ENCODE measurements at places on chromosomes 5 and 9.

DNA sequence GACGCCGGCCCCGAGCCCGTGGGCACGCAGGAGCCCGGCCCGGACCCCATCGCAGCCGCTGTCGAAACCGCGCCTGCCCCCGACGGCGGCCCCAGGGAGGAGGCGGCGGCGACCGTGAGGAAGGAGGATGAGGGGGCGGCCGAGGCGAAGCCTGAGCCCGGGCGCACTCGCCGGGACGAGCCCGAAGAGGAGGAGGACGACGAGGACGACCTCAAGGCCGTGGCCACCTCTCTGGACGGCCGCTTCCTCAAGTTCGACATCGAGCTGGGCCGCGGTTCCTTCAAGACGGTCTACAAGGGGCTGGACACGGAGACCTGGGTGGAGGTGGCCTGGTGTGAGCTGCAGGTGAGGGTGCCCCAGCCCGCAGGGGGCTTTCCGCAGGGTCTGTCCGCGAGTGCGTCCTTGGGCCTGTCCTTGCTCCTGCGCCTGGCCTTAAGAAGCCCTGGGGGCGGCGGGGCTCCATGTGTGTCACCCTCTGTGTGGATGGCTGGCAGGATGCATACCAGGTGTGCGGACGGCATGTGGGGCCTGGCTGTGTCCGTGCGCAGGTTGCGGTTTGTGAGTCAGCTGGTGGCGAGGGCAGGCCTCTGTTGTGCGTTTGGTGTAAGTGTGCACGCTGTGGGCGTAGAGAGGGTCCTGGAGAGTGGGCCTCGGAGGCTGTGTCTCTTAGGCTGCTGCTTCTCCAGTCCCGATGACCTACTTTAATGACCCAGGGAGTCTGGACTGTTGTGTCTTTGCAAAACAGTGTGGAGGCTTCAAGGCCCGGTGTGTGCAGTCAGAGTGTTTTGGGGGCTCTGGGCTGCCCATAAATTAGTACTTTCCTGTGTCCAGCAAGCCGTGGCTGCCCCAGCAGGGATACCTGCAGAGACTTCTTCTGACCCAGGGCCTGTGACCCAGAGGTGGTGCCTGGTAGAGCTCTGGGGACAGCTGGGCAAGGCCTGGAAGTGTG lies 1.6 kb downstream of the WNK2 start:
- no peak for DNase-seq

- no peak for DNase-seq
Observed at GRCh38 chr9:33239921-33240320, at the start of gene SPINK4. SPINK4 (plus strand) TSS chr9:33240167; CDS start chr9:33240209, 42 bp downstream.

GRCh38 chr9:33264003-33264472 lies 470 bp downstream of the BAG1 start:
- DNase-seq: no peak

DNA sequence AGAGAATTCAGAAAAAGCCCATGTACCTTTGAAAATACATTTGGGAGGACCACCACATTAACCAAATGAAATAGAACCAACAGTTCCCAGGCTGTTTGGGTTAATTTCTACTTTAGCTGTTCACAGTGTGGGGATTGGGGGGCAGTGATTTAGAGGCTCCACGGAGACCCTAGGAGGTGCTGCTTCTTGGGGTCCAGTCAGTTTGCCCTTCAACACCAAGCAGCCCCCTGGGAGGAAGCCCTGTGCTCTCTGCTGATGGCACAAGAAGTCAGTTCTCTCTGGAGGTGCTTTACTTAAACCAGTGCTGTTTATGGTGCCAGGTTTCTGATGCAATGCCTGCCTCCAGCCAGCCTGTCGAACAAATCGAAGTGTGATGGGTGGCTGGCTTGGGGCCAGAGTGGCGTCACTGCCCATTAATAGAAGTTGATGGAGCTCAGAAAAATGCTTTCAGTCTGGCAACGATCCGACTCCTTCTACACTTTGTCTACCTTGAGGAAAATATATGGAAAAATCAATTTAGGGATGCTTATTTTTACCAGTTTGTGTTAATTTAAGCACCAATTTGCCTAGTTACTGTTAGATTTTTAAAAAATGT lies 134.0 kb downstream of the SNX18 start:
- DNase-seq: peak; percentile 66

DNA sequence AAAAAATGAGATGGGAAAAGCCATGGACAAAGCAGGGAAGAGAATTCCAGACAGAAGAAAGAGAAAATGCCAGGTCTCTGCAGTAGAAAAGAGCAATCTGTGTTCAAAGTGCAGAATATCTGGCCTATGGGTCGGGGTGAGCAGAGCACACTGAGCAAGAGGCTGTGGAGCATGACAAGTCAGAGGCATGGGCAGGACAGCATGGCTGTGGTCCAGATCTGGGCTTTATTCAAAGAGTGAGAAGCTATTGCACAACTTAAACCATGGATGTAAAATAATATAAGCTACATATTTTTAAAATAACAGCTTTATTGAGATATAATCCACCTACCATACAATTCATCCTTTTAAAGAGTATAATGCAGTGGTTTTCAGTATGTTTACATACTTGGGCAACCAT lies 133.1 kb upstream of the SPDL1 start:
- no peak for DNase-seq

DNA sequence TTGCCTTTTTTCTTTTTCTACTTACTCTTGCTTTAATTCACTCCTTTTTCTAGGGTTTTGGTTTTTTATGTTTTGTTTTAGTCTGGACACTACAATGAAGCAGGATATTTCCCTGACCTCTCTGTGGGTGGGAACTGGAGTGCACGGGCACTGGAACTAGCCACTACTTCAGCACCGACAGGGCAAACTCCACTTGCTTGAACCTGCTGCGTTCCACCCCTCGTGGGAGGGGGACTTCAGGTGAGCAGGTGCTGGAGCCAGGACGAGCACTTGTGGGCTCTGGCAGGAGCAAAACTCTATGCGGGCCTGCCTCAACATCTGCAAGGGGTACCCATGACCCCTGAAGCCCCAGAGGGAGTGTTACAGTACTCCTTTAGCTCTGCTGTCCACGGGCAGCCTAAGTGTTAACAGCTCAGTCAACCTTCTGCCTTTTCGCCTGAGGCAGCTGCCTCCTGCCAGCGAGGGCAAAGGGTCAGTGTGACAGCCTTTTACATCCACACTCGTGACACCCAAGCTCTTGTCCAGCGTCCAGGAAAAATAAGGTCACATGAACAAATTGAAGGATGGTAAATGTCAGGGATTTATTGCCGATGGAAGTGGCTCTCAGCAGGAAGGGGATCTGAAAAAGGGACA lies 144.1 kb upstream of the NFIL3 start:
- no peak for DNase-seq

DNA sequence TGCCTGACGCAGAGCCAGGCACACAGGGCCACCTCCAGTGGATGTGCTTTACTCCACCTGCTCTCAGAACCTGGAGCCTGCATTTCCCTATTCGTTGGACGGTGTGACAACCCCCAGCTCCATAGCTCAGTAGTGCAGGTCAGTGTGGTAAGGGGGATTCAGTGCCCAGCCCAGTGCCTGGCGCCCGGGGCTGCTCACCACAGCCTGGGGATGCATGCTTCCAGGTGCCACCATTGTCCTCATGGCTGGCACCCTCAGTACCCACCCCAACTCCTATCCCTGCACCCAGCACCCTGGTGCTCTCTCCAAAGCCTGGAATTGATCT lies 32.8 kb upstream of the ADAMTS2 start:
- DNase-seq: no peak

GRCh38 chr9:99868845-99869244 lies 37.6 kb upstream of the STX17 start:
- DNase-seq: no peak

GRCh38 chr5:19866090-19866450 lies 121.9 kb downstream of the CDH18 start:
- DNase-seq: no peak

DNA sequence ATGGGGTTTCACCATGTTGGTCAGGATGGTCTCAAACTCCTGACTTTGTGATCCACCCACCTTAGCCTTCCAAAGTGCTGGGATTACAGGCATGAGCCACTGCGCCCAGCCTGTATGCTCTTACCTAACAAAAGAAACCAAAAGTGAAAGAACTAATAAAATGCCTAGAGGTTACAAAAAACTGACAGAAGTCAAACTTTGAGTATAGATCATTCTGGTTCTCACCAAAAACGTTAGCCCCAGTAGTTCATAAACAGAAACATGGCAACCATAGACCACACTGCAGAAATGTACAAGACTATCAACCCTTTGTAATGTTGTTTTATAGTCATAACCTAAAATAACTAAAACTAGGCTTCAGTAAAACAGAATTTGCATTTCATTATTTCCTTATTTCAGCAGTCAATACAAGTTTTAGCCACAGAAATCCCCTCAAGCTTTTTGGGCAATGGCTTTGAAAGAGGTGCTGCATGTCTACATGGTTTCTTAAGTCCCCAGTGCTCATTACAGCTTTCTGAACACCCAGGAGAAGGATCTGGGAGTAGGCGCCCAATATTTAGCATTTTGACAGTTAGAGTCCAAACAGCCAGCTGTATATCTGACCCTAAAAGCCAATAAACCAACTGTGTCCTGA lies 72.5 kb downstream of the EPB41L4A start:
- DNase-seq: no peak

GRCh38 chr5:147465747-147466146 lies 44.1 kb downstream of the DPYSL3 start:
- no peak for DNase-seq

GRCh38 chr5:154858972-154859871 lies 795 bp downstream of the CNOT8 start:
- DNase-seq: no peak

DNA sequence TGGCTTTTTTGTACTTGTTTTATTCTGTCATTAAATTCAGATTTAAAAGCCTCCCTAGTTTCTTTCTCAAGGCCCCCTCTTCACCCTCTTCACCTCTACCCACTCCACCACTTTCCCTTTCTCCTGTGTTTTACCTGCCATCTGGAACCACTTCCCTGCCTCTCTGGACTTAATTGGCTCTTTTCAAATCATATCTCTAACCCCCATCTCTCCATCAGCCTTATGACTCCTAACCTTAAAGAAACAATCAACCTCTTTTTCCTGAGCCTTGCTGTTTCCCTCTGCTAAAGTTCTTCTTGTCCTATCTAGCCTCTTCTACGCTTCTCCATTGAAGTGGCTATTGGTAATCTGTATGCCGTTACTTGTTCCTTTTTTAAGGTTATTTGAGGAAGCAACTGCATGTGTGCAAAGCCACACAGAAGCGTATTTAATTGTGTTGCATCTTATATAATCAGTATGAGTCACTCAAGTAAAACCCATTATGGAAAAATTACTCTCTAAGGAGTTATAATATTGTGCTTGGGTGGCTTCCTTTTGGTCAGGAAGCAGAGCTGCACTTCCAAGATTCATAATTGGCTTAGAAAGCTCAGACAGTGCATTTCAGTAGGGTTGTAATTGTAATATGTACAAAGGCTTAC lies 653.6 kb upstream of the ITGA1 start:
- peak; percentile 36 for DNase-seq

DNA sequence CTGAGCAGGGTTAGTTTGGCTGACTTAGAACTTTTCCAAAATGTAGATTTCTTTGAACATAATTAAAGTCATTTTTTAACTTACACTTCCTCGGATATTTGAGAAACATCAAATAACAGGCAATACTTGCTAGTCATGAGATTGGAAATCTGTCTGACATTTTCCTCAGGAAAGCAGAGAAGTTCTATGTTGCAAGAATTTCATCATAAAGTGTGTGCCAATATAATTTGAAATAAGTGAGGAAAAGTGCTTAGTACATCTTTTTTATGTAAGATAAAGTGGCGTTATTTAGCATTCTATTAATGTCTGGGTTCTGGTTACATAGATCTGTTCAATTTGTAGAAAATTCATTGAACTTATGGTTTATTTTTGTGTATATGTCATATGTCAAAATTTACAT lies 48.7 kb upstream of the C5orf47 start:
- no peak for DNase-seq

GRCh38 chr5:107630184-107630583 lies 40.6 kb downstream of the EFNA5 start:
- DNase-seq: no peak

DNA sequence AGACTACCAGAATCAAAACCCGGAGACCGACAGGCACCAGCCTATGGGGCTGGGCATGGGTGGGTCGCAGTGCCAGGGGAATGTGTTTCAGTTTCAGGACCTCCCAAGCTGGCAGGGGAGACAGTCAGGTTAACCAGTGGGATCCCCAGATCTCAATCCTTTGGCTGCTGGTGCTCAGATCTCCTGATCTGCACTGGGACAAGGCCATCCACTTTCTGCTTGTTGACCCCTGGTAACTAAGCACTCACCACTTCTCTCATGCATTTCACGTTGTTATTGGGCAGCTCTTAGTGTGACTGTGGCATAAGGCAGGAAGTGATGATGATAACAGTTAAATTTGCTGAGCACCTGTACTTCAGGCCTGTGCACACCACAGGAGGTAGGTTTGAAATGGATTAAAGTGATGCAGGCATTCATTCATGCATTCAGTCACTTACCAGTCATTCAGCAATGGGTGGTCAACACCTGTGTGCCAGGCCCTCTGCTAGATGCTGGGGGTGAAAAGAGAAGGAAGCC lies 42.1 kb upstream of the STXBP1 start:
- peak; percentile 73 for DNase-seq

DNA sequence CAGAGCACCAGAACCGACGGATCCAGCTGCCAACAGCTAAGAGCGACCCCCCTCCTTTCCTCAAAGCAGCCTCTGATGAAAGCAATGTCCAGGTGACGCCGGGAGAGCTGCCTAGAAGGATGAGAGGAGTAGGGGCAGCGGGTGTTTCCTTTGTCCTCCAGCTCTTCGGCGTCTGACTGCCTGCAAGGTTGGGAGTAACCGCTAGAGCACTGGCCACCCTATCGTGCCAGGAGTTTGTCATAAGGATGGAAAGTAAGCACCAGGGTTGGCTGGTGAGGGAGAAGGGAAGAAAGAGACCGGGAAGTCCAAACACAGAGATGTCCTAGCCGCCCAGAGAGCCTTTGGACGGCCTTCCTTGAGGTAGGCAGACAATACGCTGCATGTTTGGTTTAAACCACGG lies 10.8 kb downstream of the MRPL36 start:
- no peak for DNase-seq

DNA sequence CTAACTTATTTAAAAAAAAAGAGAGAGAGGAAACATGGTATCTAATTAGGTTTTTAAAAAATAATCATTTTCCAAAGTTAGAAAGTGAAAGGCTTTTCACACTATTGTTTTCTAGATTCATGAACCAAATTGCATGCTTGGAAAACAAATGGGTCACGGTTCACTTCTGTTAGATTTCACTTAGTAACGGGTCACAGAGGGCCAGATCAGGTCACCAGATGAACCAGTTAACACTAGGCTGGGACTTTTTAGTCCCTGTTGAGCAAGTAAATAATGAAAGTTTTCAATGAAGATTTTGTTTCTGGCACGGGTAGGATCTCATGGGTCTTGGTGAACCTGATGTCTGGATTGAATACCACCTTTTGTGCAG lies 207.2 kb upstream of the RFX3 start:
- DNase-seq: no peak

GRCh38 chr5:60184606-60185005 lies 291.1 kb upstream of the PDE4D start:
- no peak for DNase-seq

GRCh38 chr5:65037831-65038815 lies 269.4 kb downstream of the CWC27 start:
- DNase-seq: no peak

- no peak for DNase-seq
Observed at GRCh38 chr5:8770431-8770830, 775.4 kb downstream of the SEMA5A start.

GRCh38 chr9:127947841-127948710 lies 10.4 kb upstream of the DPM2 start:
- DNase-seq: no peak

GRCh38 chr9:129569502-129570449 lies 51.1 kb downstream of the C9orf50 start:
- DNase-seq: no peak

Measured in NCI-H774 (cell line).